ENCODE measurements at places on chromosomes 7 and 10.

DNA sequence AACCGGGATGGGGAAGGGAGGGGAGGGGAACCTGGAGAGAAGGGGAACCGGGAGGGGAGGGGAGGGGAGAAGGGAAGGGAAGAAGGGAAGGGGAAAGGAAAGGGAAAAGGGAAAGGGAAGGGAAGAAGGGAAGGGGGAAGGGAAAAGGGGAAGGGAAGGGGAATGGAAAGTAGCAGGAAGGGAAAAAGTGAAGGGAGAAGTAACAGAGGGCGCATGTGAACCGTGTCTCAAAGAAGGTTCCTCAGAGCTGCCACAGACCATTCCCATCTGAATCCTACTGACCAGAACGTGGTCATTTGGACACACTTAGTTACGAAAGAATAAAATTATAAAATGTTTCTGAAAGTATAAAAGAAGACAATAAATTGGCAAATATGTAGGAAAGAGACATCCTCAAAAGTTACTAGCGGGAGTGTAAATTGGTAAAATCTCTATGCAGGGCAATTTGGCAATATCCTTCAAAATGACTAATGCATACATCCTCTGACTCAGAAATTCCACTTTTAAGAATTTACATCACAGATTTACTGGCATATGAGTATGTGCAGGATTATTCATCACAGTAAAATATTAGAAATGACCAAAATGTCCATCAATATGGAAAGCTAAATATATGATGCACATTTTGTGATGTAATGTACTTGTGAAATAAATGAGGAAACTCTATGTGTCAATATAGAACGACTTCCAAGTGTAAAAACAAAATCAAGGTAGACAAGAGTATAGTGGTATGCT, 12.9 kb downstream of the C10orf67 start:
- no peak for DNase-seq

GRCh38 chr7:158863611-158864506, 7.5 kb downstream of the DYNC2I1 start:
- DNase-seq: peak; percentile 24

- peak; percentile 50 for DNase-seq
These were observed 2.4 kb downstream of the ZMIZ2 start for GRCh38 chr7:44750921-44751571.

DNA sequence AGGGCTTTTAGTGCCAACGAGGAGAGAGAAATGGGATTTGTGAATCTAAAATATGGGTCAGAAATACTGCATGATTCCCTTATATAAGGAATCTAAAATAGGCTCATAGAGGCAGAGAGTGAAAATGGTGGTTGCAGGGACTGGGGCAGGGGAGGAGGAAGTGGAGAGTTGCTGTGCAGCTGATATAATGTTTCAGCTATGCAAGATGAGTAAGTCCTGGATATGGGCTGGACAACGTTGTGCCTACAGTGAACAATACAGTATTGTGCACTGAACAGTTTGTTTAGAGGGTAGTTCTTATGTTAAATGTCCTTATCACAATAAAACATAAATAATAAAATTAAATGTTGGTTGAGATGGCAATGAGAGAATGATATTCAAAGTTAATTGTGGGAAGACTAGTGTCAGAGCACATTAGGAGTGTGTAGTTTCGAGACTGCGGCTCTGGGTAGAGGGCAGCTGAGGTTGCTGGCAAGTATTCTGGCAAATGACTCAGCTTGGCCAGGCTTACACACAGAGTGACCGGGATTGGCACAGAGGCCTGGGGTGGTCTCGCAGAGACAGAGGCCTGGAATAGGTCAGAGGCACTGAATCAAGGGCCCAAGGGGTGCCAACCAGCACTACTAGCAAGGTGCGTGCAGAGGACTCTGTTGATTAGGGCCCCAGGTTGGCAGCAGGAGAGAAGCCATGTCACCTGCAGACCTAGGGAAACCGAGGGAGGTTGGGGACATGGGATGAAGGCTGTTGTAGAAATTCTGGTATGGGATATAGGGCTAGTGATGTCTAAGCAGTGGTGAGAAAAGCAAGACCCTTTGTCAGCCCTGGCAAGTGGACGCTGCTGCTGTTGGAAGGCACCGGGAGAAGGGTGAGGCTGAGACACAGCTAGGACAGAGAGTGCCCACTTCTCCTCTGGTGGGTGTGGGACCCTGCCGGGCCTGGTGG, 2.8 kb upstream of the DEPP1 start:
- no peak for DNase-seq

GRCh38 chr7:96649981-96650380, 59.7 kb downstream of the SEM1 start:
- DNase-seq: no peak

- DNase-seq: no peak
These were observed 90.2 kb downstream of the TMEM26 start for GRCh38 chr10:61363006-61363405.

GRCh38 chr10:49274886-49275285, 24.1 kb upstream of the C10orf71 start:
- DNase-seq: no peak

DNA sequence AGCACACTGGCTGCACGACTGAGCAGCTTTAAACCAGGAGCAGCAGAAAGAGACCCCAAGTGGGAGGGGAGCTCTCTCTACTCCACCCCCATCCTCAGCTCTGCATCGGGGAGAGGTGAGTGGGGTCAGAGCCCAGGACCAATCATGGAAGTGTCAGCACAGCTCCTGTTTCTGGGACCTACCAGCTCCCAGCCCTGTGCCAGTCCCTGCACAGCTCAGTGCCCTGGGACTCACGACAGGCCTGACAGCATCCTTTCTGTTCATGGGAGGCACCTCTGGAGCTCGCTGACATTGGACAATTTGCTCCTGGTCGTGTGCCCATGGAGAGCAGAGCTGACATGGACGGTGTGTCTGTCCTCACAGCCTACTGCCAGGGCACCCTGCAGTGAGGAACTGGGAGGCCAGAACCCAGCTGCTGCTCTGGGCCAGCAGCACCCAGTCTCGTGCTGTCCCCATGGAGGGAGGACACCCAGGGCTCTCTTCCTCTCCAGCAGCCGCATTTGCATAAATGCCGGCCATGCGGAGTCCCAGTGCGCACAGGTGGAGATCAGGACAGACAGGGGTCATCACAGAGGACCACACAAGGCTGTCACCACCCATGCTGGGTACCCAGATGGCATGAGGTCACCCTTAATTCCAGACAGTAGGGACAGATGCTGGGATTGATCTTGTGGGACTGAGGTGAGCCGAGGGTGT, 45.9 kb upstream of the MSMB start:
- peak; percentile 20 for DNase-seq

DNA sequence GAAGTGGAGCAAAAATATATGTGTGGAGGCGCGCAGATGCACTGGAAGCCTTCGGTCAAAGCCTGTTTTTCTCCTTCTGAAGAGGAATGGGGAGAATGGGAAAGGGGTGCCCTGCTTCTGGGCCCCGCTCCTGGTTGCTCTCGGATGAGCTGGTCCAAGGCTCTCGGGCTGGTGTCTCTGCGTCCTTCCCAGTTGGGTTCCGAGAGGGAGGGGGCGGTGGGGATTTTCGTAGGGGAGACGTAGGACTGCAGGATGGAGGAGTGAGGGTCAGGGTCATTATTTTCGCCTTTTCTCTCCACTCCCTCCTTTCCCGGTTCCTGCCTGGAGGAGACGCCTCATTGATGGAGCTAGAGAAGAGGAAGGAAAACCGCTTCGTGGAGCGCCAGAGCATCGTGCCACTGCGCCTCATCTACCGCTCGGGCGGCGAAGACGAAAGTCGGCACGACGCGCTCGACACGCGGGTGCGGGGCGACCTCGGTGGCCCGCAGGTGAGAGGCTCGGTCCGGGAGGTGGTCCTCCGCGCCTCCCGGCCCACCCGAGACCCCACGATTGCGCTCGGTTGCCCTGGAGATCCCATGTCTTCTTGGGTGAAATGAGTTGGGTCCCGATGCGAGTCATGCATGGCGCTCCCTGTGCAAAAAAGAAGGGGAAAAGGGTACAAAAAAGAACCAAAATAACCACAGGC, 790 bp downstream of the ADAM22 start:
- DNase-seq: peak; percentile 34

- no peak for DNase-seq
These were observed 17.6 kb downstream of the MXI1 start for GRCh38 chr10:110224992-110225391.

- no peak for DNase-seq
These were observed 89.5 kb downstream of the HECW1 start for GRCh38 chr7:43201912-43202311.

- DNase-seq: no peak
These were observed 130.1 kb downstream of the NT5C2 start for GRCh38 chr10:103062854-103063590.

All from activated T-cell treated with anti-CD3 and anti-CD28 coated beads, Interleukin-2, amount 50 U/mL, for 1 hour (primary cell).